ENCODE measurements at places on chromosomes 6 and 20.
A peak's percentile ranks its signal among the peaks of the same experiment; 100 is the strongest.

DNA sequence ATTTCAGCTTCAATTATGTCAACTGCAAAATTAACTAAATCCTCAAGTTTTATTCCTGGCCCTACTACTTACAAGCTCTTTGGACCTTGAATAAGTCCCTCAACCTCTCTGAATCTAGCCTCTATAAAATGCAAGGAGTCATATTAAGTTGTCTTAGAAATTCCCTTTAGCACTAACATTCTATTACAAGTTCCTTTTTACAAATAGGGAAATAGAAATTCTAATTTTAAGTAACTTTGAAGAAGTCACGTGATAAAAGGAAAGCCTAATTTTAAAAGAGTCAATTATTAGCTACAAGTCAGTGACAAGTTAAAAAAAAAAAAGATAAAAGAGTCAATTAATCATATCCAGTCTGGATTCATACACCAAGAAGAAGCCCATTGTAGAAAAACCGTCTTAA is 24.6 kb upstream of the GTF3C6 start:
- no peak for DNase-seq

GRCh38 chr20:17380801-17381200 is 150.4 kb downstream of the BFSP1 start:
- DNase-seq, result no peak

DNA sequence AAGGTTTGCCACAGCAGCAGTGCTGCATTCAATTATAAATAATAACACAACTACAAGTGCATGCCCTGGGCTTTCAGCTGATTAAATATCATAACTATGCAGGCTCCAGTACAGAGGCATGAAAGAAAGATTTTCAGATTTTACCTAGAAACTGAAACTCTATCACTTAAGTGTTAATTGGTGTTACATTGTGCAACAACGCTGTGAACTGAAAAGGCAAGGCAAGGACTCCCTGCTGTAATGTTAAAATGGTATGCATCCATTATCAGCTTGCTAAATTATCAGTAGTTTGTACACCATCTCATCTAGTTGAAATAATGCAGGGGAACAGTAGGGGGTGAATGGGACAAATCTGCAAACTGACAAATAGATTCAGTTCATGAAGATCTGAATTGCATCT is 976.7 kb upstream of the MANEA start:
- no peak for DNase-seq

GRCh38 chr6:24606200-24606930 is 39.6 kb downstream of the KIAA0319 start:
- no peak for DNase-seq

DNA sequence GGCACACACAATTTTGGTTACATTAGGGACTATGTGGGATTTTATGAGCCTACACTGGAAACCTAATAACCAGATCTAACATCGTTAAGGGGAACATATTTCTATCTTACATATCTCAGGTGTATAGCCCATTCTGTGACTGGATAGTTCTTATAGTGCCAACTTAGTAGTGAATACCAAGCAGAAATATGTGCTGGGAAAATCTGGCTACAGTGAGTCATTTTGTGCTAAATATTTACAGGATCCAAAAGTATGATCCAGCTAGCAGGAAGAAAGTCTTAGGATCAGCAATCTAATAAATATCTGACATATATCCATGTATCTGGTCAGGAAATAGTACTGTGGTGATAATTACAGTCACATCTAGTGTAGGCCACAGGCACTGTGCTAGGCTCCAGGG is 94.6 kb upstream of the INSM1 start:
- DNase-seq, result no peak

DNA sequence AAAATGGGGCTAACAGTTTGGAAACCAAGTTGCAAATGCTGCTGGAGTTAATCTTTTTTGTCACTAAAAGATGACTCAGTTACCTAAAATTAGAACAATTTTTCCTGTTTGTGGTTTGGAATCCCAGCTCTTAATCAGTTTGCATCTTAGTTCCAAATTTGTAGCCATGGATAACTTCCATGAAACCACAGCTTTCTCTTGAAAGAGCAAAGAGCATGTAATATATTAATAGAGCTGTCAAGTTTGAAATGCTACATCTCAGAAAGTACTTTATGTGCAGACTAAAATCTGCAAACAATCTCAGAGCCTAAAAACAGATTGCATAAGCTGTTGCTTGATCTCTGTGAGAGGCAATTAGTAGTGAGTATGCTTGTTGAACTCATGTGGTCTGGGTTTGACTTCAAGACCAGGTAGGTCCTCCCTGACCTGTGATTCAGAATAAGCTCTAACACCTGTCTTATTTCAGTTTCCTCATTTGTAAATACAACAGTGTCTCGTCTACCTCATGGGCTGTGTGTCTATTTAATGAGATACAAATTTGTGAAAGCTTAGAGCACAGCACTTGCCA is 23.5 kb downstream of the DHX35 start:
- DNase-seq, result peak; percentile 83

GRCh38 chr6:13478525-13478966 is 8.9 kb downstream of the GFOD1 start:
- DNase-seq, result no peak

GRCh38 chr6:12955956-12956355 is 239.4 kb downstream of the PHACTR1 start:
- DNase-seq, result no peak

- DNase-seq, result peak; percentile 65
These were observed 20.1 kb upstream of the GCM1 start for GRCh38 chr6:53168516-53169267.

DNA sequence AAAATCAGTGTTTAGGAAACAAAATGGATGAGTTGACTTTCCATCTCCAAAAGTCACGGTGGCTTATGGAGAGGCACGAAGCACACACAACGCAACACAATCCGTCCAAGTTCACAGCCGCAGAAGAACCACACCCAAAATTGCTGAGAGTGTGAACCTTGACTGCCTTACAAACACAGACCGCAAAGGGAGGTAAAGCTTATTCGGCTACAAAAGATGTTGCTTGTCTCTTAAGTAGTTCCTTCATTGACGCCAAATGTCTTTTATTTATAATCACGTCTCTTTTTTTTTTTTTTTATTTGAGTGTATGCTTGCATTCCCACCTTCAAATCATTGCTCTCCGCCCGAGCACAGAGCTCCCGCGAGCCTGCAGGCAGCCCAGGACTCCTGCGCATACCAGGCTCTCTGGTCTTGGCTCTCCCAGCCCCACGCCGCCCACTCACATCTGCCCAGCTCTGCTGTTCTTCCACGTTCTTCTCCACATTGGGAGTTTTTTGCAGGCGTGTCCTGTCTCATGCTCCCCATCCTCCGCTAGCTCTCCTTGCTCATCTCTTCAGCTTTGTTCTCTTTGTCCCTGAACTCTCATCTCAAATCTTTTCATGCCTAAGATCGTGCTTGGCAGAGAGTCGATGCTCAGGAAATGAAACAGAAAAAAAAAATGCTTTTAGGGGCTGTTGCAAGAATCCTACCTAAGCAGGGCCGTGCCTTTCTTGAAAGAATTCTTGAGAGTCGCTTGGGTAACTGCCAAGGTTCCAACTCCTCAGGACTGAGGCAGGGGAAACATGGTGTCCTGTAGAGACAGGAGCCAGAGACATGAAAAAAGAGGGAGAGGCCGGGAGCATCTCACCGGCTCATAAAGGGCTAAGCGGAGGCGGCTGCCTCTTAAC is 25.8 kb downstream of the LY86 start:
- DNase-seq, result peak; percentile 17
